A549 treated with ZK216348 at 1 μM for 4 hours (cell line): ENCODE measurements at places on chromosomes 3 and 15. TPM values are rescaled to one million over a fixed set of nuclear protein-coding genes. Genes with fewer than 3 reads are reported as not detected.

Gene ZBTB20
- 0.51 to 1.4 TPM (median 1.2 TPM) in 5 replicates for total RNA-seq

Gene LRRC31
- not detected in 5 replicates for total RNA-seq

Gene COLQ
- 0.19 to 0.80 TPM (median 0.21 TPM) in 5 replicates for total RNA-seq

Gene GOLGA8Q
- 0.14 TPM in 1 of 5 replicates, not detected in the others for total RNA-seq

Gene PLA2G4D
- not detected in 5 replicates for total RNA-seq
